ENCODE measurements at places on chromosomes 12 and 14.

GRCh38 chr14:72679536-72680151, 214.3 kb downstream of the DPF3 start:
- DNase-seq: no peak

GRCh38 chr12:88052686-88053085, 23.5 kb upstream of the C12orf50 start:
- no peak for DNase-seq

GRCh38 chr14:89401241-89401640, 15.8 kb downstream of the FOXN3 start:
- no peak for DNase-seq

GRCh38 chr14:24072436-24072835, 1.1 kb downstream of the CPNE6 start:
- DNase-seq: no peak

GRCh38 chr14:35532783-35533356, 1.1 kb upstream of the INSM2 start:
- DNase-seq: no peak

GRCh38 chr14:92538412-92538985, 24.9 kb downstream of the RIN3 start:
- no peak for DNase-seq

Data from liver (tissue), 10 donors.